Stimulated activated CD8-positive, alpha-beta memory T cell treated with anti-CD3 and anti-CD28 coated beads, Interleukin-12 subunit alpha, Interleukin-12 subunit beta, amount 100 ng/mL, for 1 hour (primary cell): ENCODE measurements at places on chromosomes 7 and 10.

DNA sequence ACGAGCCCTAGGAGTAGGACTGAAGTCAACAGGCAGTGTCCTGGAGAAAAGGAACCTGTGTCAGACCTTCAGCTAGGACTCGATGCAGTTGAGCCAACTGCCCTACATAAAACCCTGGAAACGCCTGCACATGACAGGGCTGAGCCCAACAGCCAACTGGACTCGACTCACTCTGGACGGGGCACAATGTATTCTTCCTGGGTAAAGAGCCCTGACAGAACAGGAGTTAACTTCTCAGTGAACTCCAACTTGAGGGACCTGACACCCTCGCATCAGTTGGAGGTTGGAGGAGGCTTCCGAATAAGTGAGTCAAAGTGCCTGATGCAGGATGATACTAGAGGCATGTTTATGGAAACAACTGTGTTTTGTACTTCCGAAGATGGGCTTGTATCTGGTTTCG lies 93.5 kb downstream of the KMT2E start:
- no peak for DNase-seq

GRCh38 chr10:131556061-131556896 lies 244.8 kb upstream of the TCERG1L start:
- no peak for DNase-seq

DNA sequence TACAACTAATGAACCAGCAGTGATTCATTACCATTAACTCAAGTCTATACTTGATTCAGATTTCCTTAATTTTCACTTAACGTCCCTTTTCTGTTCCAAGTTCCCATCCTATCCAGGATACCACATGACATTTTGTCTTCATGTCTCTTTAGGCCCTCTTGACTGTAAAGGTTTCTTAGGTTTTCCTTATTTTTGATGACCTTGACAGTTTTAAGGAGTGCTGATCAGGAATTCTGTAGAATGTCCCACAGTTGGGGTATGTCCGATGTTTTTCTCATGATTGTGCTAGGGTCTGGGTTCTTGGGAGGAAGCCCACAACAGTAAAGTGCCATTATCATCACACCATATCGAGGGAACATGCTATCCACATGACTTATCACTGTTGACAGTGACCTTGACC lies 162.7 kb downstream of the PTPN20 start:
- DNase-seq = no peak

GRCh38 chr10:77398558-77398957 lies 239.1 kb downstream of the KCNMA1 start:
- DNase-seq = no peak

DNA sequence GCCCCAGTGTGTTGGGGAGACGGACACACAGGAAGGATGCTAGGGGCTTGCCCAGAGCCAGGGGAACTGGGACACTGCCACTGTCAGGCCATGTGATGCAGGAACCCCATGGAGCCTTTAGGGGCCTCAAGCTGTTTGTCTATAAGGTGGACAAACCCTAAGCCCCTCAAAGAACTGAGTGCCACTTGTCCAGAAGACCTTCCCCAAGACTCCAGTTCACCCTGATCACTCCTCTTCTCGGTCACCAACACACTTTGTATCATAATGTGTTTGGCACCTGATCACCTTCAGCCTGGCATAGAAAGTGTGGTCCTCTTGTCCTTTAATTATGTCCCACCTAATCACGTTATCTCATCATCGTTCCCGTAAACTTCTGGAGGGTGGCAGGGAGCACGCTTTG lies 700 bp downstream of the H2BK1 start:
- DNase-seq = no peak

DNA sequence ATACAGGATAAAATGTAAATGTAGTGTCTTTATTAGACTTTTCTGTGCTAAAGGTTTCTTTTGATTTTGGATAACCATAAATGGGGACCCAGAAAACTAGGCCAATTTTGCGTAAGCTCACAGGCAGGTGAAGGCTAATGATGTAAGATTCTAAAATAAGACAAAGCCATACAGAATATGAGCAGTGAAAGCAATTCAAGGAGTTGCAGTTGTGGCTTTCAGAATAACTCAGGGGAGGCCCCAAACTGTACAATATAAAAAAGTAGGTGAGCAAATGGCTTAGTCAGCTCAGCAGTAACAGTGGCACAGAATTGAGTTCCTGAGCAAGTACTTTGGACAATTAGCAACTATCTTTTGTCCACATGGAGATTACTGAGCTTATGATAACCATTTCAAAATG lies 81.7 kb upstream of the NRP1 start:
- no peak for DNase-seq

GRCh38 chr10:4633186-4633585 lies 192.8 kb upstream of the AKR1E2 start:
- DNase-seq = no peak

GRCh38 chr10:59830601-59831259 lies 75.6 kb downstream of the CCDC6 start:
- DNase-seq = no peak

DNA sequence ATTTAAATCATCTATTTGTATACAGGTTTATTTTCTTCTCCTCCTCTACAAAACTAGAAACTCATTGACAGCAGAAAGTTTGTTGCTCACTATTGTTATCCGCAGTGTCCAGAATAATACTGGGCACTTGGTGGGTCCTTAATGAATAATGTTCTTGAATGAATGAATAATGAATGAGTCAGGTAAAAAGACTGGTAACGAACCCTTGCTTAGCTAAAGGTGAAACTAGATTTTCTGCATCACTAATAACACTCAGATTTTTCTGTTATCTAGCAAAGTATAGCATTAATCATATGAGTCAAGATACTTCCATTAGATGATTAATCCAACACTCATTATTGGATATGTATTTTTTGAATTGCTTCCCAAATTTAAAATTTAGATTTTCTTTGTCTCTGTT lies 953.2 kb downstream of the SORCS3 start:
- DNase-seq = no peak

- DNase-seq = no peak
These were observed 235.0 kb downstream of the FANK1 start for GRCh38 chr10:126131341-126131740.

DNA sequence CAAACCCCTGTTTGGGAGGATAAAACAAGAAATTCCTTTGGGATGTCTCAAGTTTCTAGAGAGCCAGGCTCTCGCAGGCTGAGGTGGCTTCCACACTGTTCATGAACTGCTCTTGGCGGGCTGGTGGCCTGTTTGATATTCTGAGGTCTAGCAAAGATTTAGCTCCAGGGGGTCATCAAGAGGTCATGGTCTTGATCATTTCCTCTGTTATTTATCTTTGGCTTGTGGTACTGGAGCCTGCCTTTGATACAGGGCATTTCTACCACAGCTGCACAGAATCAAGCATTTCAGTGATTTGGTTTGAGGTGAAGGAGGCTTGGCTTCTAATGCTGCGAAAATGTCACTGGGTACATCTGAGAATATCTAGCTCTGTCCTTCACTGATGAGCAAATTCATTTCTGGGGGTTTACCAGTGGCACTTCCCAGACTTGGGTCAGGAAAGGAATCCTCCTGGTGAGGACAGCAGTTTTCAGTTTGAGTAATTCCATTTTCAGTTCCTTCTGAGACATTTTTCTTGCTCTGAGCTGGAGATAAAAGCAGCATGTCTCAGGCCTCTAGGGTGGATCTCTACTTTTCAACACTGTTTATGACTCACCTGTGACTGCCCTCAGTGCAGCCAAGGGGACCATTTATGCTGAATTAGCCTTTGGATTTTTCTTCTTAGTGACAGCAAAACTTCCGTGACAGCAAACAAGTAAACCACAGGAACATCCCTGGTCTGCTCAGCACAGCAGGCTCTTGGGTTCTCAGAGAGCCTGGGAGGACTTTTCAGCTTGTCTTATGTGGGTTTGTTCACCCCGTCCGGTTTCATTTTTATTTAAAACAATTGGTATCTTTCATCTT lies 312.0 kb downstream of the RNLS start:
- no peak for DNase-seq

DNA sequence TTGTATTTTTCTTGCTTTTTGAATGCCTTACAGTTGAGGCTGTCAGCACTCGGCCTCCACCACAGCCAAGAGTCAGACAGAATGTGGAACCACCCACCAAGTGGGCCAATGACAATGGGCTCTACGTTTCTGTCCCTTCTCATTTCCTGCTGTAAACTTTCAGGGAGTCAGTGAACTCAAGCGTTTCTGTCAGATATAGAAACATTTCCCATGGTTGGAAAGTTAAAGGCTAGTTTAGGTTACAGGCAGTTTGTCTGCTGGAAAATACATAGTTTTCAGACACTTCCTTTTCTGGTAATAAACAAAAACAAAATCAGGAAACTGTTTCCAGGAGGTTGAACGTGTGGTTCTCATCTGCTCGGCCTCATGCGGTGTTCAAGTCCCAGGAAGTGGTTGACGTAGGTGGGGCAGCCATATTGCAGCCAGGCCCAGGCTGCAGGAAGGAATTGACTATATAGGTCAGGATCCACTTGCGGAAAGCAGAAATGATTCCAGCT lies 245.1 kb downstream of the CAMK1D start:
- no peak for DNase-seq

DNA sequence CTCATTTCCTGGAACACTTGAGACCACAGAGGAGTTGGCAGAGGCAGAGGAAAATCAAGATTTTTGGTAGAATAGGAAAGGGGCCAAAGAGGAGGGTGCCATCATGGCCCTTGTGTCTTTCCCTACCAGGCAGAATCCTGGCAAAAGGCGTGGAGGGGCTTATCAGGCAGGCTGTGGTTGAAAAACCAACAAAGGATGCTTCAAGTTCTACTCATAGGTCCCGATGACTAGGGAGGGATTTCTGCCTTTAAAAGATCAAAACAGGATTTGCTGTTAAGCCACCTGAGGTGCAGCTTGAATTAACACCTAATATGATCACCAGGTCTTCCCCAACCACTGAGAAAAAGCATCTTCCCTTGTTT lies 45.7 kb downstream of the BPGM start:
- no peak for DNase-seq

- DNase-seq = no peak
These were observed 61.1 kb downstream of the CNOT4 start for GRCh38 chr7:135448753-135449152.

DNA sequence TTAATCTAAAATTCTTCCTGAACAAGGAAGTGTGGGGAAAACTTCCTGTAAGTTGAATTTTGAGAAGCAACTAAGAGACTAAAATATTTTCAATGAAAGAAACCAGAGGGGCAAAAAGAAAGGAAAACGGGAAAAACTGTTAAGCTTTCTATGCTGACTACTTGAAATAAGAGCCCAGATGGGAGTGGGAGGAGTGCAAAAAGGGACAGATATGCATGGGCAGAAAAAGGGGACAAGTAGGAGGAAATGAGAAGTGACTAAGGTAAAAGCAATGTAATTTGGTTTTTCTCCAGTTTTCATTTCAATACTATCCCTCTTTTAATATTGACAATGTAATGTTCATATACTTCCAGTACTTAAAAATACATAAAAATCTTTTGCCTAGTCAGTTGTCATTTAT lies 11.1 kb downstream of the OGA start:
- DNase-seq = no peak

DNA sequence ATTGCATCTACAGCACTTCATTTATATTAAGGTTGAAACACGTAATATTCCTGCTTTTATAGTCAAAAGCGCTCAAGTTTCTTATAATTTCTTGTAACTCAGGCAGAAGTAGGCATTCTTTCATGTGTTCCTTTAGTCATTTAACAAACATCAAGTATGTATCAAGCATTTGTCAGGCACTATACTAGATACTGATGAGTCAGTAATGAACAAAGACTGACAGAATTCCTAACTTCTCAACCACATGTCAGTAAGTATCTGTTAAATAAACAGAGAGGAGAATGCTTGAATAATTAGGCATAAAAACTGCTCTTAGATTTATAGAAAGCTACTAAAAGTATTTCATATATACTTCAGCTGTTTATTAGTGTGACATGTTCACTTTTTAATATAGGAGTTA lies 9.9 kb downstream of the CRPPA start:
- DNase-seq = no peak

- DNase-seq = no peak
These were observed 84.5 kb downstream of the CARD11 start for GRCh38 chr7:2959103-2959680.

GRCh38 chr7:101436857-101437576 lies 74.3 kb downstream of the COL26A1 start:
- no peak for DNase-seq

- no peak for DNase-seq
These were observed 2.1 kb upstream of the SAMD9L start for GRCh38 chr7:93150200-93150835.

GRCh38 chr7:23074443-23075261 lies 30.9 kb upstream of the KLHL7 start:
- DNase-seq = no peak

GRCh38 chr10:79052291-79053080 lies 16.3 kb upstream of the ZMIZ1 start:
- no peak for DNase-seq

GRCh38 chr10:33249659-33250345 lies 84.7 kb downstream of the NRP1 start:
- no peak for DNase-seq

DNA sequence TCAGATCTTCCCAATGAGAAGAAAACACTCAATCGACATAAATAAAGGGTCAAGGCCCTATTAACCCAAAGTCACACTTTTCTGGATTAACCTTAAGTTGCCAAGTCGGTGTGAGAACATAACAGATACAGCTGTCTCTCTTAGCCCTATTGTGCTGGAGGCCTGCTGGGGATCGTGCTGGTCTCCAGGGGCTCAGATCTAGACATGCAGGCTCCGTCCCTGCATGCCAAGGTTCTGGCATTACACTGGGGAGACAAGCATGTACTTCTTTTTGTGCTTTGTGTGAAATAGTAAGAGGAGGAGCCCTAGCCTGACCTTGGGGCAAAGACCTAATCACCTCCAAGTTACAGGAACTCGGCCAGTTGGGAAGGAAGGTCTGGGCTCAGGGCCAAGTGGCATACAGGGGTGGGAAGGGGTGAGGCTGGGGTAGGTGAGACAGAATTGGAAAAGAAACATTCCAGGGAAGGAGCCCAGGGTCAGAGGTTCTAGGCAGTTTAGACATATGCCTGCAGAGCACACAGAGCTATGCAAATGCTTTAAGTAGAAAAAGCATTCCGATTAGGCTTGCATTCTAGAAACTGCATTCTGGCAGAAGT lies 216.4 kb downstream of the HECW1 start:
- no peak for DNase-seq

- DNase-seq = no peak
These were observed 282.3 kb downstream of the GATA3 start for GRCh38 chr10:8336629-8337331.

DNA sequence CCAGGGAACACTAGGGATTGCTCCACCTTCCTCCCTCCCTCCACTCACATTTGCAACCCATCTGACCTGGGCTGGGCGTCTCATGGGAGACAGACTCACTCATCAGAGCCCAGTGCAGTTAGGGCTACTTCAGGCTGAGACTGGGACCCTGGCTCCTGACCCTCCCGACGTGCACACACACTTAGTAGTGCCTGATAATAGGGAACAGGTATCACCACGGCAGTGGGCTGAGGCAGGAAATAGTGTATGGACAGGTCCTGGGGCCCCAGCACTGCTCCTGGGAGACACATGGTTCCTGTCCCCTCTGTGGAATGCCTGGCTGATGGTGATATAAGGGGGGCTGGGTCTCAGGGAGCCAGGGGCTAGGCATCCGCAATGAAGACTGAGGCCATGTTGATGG lies 14.3 kb downstream of the AQP1 start:
- no peak for DNase-seq
